ENCODE measurements at places on chromosomes 16 and 17. TPM values are rescaled to one million over a fixed set of nuclear protein-coding genes. Genes with fewer than 3 reads are reported as not detected.
A peak's percentile ranks its signal among the peaks of the same experiment; 100 is the strongest.

- DNase-seq = no peak
Measured at GRCh38 chr16:74026373-74027281, 270.0 kb upstream of the PSMD7 start.

GRCh38 chr17:1206026-1206777, 26.4 kb upstream of the ABR start:
- no peak for DNase-seq

- DNase-seq = peak; percentile 83
Measured at GRCh38 chr17:74368341-74369081, 1.2 kb downstream of the GPR142 start.

DNA sequence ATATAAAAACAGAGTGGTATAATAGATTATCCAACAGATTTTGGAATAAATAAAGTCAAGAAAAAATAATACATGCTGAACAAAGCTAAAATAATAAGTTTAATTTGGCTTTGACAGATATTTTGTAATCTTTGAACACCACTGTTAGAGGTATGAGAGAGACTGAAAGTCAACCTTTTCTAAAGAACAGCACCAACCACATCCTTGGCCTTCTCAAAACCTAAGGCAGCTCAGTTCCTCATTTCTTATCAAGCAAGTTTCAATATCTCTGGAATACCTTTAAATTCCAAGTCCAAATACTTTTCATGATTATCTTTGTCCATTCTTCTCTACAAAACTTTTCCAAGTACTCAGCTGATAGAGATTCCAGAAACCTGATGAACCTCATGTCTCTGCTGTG, 1603.8 kb downstream of the CDH8 start:
- no peak for DNase-seq

DNA sequence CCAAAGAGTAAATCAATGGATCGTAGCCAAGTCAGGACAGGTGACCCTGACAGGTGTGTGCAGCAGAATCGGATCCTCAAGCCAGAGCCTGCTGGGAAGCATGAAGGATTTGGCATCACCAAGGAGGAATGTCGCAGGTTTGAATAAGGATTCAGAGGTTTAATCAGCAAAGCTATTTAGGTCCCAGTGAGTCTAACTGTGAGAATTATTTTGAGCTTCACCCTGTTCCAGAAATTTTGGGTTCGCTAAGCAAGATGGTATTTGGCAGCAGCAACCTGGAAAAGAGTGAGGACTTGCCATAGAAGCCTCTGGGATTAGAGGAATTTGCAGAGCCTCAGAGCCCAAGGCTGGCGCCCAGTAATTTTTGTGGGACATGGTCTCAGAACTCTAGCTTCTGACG, 173.0 kb downstream of the CCDC182 start:
- no peak for DNase-seq

DNA sequence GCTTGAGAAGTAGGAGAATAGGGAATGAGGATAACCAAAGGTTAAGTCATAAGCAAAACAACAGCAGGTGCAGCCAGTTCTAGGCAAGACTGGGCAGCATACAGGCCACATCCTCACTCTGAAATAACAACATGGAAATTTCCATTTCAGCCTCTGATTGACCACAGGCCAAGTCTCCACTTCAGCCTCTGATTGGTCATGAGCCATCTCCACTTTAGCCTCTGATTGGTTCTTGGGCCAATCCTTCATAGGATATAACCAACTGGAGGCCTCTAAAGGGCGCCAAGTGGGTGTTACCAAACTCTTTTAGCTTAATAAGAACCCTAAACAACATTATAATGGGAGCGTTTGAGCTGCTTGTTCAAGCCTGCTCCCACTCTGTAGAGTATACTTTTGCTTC, 512.0 kb downstream of the NPIPA7 start:
- DNase-seq = no peak

- DNase-seq = no peak
Measured at GRCh38 chr16:84042308-84042878, at the start of gene SLC38A8. TSS of gene SLC38A8 (minus strand) at chr16:84042795. CDS start at chr16:84042157, 638 bp downstream.

DNA sequence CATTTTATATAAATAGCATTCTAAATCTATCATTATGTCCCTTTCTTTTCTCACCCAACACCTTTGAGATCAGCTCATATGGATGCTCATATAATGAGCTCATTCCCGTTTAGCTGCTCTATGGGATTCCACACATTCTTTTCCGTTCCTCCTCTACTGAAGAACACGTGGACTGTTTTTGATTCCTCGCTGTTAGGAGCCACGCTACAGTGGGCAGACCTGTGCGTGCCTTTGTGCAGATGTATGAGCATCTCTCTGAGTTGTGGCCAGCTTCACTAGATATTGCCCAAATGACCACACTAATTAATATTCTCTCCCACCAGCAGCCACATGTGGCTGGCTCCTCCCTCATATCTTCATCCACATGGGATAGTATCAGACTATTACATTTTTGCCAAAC, 6.0 kb upstream of the TNFRSF13B start:
- DNase-seq = no peak

GRCh38 chr16:73122604-73123391, 74.9 kb upstream of the ZFHX3 start:
- no peak for DNase-seq

GRCh38 chr16:2874032-2874911, 8.7 kb upstream of the FLYWCH2 start:
- no peak for DNase-seq

GRCh38 chr16:58670177-58670576, 14.4 kb downstream of the SLC38A7 start:
- DNase-seq = no peak

- no peak for DNase-seq
Measured at GRCh38 chr16:11621920-11622651, 35.4 kb upstream of the LITAF start.

- no peak for DNase-seq
Measured at GRCh38 chr16:11964761-11965551, at the start of gene TNFRSF17. TSS of gene TNFRSF17 (plus strand) at chr16:11965210. CDS start at chr16:11965325, 115 bp downstream.

GRCh38 chr17:61413661-61414126, 14.1 kb downstream of the TBX2 start:
- no peak for DNase-seq

DNA sequence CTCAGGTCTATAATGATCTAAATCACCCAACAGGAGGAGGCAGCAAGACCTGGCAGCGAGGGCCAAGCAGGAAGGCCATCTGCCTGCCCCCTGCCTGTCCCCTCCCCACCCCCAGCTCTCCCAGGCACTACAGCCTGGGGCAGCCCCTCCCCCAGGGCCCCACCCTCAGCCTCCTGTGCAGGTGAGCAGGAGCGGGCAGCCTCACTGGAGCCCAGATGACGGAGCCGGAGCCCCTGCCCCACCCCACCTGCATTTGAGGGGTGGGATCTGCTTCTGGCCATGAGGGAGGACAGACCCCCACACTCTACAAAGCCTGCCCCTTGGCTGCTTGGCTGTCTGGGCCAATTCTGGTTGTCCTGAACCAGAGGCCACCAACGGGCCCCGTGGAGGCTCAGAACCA, 12.4 kb upstream of the BAHCC1 start:
- DNase-seq = no peak

The NTN1 gene
- total RNA-seq = 5.5 TPM

The SEPTIN1 gene
- 4.5 TPM for total RNA-seq

The TMC7 gene
- total RNA-seq = 10.6 TPM

The RAB34 gene
- 14.0 TPM for total RNA-seq

The UNKL gene
- total RNA-seq = 11.8 TPM

The SLC5A10 gene
- total RNA-seq = 0.16 TPM

The ZPBP2 gene
- total RNA-seq = not detected

The CACNG4 gene
- total RNA-seq = 0.20 TPM

The CEP295NL gene
- total RNA-seq = 0.82 TPM

The PIK3R6 gene
- total RNA-seq = 0.96 TPM

The TMEM238L gene
- 68.8 TPM for total RNA-seq
